Adrenal gland (tissue), 19 donors: ENCODE measurements at places on chromosomes 7 and 10.

- no peaks in the 10 kb centered on the region for H3K27me3 ChIP-seq
- H3K4me1 ChIP-seq = peaks cover 14% of the 10 kb centered on the region
- H3K4me3 ChIP-seq = no peak overlapping the region
- no peak overlapping the region for H3K27ac ChIP-seq
- no peak for DNase-seq
Measured at GRCh38 chr7:100818366-100818765, 9.0 kb downstream of the EPHB4 start.

DNA sequence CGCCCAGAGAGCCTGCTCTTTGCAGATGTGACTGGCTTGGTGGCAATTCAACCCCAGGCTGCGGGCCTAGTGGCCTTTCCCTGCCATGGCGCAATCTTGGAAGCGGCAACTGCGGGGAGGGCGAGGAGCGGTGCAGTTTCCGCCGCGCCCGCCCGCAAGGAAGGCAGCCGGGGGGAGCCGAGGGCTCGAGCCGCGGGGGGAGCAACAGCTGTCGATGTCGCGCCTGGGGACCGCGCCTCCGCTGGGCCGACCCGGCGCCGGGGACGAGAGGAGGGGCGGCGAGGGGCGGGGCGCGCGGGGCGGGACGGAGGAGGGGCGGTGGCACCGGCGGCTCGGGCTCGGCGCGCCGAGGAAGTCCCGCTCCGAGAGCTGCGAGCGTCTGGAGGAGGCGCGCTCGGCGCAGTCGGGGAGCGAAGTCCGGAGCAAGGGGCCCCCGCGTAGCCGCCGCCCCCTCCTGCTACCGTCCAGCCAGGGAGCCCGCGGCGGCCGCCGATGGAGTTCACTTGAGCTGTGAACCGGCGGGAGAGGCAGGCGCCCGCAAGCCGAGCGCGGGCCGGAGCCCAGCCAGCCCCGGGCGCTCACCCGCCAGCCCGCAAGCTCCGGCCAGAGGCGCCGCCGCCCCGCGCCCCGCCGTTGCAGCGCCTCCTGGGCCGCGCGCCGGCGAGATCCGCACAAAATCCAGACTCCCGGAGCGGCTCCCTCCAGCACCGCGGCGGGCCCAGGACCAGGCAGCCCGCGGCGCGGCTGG, 438.1 kb upstream of the GALNT17 start:
- H3K36me3 ChIP-seq = no peaks in the 10 kb centered on the region
- peak; percentile 66 for DNase-seq
- no peak overlapping the region for H3K27ac ChIP-seq
- H3K4me1 ChIP-seq = peaks cover 10% of the 10 kb centered on the region
- no peaks in the 10 kb centered on the region for H3K27me3 ChIP-seq
- peak overlapping the region; percentile 59 for H3K4me3 ChIP-seq

DNA sequence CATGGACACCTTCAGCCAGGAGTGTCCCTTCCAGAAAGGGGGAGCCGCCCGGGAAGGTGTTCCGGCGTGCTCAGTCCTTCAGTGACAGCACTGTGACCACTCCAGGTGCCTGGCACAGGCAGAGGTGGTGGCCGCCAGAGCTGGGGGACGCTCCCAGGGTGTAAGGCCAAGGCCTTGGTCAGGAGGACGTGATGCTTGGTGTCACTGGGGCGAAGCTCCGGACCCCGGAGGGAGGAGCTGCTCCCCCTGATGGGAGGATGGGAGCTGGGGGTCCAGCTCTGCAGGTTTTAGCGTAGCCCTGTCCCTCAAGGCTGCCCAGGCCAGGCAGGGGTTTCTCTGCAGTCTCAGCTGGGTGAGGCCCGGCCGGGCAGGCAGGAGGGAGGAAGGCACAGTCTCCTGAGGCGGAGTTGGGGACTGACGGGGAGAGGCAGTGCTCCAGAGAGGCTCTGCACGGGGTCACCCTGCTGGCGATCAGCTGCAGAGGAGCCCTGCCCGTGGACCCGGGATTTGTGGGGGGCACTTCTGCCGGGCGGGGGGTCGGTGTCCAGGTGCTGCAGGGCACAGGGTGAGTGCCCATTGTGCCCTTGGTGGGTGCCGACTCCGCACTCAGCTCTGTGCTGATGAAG, 56.5 kb upstream of the DNAJB6 start:
- no peak for DNase-seq
- no peaks in the 10 kb centered on the region for H3K36me3 ChIP-seq
- peaks cover 14% of the 10 kb centered on the region for H3K27me3 ChIP-seq
- no peak overlapping the region for H3K27ac ChIP-seq
- H3K4me3 ChIP-seq = no peak overlapping the region

GRCh38 chr10:58870070-58870469, 306.4 kb upstream of the PHYHIPL start:
- H3K36me3 ChIP-seq = no peaks in the 10 kb centered on the region
- no peak overlapping the region for H3K27ac ChIP-seq
- H3K4me3 ChIP-seq = no peak overlapping the region
- H3K27me3 ChIP-seq = no peaks in the 10 kb centered on the region
- DNase-seq = no peak

DNA sequence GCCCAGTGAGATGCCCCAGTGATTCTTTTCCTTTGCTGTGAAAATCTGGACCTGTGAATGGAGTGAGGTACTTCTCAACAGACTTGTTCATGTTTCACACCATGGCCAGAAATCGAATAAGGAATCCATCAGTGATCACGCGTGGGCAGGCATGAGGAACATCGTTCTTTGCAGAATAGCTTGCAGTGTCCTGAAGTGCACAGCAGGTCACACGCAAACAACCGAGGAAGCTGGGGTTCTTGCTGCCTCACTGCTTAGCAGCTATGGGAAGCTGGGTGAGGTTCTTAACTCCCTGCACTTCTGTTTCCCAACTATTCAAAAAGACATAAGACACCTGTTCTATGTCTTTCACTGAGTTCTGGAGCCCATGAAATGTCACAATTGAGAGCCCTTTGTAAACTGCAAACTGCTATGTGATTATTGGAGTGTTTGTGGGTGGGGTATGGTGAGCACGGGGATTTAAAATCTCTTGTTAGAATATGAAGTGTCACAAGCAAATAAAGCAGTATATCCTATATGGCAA, 253.4 kb downstream of the KIAA1217 start:
- no peaks in the 10 kb centered on the region for H3K36me3 ChIP-seq
- H3K27ac ChIP-seq = no peak overlapping the region
- H3K4me1 ChIP-seq = peaks cover 36% of the 10 kb centered on the region
- no peak for DNase-seq
